Thoracic aorta endothelial cell (primary cell): ENCODE measurements at places on chromosomes 6 and 20. TPM values are rescaled to one million over a fixed set of nuclear protein-coding genes. Genes with fewer than 3 reads are reported as not detected.

CLDN20 gene
- total RNA-seq = not detected in 2 replicates

GABRR2 gene
- 0.27 and 0.86 TPM in 2 replicates for total RNA-seq

EMILIN3 gene
- total RNA-seq = not detected in 2 replicates

GSTA2 gene
- not detected in 2 replicates for total RNA-seq

PLG gene
- not detected in 2 replicates for total RNA-seq
